ENCODE measurements at places on chromosomes 5 and 9. TPM values are rescaled to one million over a fixed set of nuclear protein-coding genes. Genes with fewer than 3 reads are reported as not detected.

PDZD2 gene
- total RNA-seq, result 2.7 TPM

GRCh38 chr5:43514471-43514815, 505 bp downstream of the C5orf34 start:
- DNase-seq, result no peak

SLC25A2 gene
- not detected for total RNA-seq

DNA sequence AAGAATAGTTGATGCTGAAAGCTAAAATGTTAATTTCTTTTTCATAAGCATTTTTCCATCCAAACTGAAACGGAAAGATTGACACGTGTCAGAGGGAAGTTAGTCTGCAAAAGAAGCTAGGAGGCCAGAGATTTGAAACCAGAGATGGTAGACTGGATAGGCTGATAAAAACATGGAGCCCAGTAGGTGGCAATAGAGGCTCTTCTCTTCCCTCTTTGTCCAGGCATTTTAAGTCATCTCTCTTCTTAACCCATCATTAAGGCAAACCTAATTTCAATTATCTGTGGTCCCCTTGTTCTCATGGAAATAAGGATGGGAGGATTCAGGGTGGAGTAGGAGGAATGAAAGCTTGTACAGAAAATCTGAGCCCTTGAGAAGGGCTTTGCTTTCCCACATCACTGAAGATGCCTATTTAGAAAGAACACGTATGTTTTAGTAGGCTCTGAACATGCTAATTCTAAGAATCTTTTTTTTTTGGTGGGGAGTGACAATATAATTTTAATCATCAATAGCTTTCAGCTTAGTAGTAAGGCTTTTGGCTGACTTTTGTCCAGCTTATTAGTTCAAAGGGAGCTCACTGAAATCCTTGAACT, 66.6 kb downstream of the ZNF474 start:
- DNase-seq, result no peak

KIF24 gene
- 1.9 TPM for total RNA-seq

DNA sequence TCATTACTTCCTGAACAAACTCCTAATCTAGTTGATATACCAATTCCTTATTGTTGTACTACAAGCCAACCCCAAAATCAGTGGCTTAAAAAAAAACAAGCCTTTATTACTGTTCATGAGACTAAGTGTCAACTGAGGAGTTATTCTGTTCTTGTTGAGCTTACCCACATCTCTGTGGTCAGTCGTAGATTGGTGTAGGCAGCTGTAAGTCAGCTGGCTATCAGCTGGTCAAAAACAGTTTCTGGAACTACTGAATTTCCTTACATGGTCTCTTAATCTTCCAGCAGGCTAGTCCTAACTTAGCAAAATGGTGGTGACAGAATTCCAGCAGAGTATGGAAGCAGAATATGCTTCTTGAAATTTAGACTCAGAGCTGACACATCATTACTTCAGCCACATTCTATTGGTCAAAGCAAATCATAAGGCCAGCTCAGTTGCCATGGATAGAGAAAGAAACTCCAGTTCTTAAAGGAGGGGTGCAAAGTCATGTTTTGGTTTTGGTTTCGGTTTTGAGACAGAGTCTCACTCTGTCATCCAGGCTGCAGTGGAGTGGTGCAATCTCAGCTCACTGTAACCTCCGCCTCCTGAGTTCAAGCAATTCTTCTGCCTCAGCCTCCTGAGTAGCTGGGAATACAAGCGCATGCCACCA, 386.1 kb upstream of the MPDZ start:
- DNase-seq, result no peak

DNA sequence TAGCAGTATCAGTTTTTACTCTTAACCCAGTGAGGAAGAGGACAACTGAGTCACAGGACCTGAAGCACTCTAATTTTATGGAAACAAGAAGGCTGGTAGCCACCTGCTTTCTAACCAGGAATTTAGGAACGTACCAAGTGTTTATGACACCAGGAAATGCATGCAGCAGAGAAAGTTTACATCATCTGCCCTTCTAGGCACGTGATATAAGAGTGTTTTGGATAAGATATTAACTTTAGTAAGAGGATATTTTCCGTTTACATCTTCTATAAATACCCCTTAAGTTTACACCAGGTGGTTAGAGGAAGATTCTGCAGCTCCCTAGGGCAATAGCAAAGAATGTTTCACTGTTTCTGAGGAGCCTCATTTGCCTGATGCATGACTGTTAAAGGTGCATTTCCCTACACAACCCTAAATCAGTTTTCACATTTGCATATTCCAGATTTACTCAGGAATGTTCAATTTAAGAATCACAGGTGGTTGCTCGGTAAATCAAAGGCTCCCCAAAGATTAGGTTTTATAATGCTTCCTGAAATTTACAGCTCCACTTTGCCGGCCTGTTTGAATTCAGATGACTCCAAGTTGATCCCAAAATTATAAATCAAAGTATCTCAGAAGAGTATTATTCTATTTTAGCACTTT, 1.8 kb downstream of the TSC1 start:
- DNase-seq, result no peak

SPINK13 gene
- total RNA-seq, result not detected

DNA sequence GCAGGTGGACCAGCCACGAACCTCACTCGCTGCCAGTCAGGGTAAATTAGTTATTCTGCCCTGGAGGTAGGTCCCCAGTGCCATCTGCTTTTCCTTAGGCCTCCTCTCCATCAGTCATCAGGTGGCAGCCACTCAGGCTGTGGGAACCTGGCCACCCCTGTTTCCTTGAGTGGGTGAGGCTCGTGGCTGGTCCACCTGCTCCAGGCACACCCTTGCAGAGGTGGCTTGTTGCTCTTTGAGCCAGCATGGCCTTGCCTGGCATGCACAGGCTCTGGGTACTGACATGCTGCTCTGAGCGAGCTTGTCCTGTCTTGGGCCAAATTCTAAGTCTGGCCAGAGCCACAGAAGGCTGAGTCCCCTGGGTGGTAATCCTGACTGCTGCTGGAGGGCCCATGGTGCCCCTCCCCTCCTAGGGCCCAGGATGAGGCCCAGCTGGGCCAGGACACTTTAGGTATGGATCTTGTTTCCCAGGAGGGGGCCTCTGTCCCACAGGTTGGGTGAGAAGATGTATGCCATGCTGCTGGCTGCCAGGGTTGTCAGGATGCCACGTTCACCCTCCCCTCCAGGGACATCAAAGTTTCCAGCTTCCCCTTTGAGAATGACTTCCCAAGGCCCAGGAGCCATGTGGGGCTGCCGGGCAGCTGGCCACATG, 17.0 kb upstream of the ZNF484 start:
- DNase-seq, result no peak

DNA sequence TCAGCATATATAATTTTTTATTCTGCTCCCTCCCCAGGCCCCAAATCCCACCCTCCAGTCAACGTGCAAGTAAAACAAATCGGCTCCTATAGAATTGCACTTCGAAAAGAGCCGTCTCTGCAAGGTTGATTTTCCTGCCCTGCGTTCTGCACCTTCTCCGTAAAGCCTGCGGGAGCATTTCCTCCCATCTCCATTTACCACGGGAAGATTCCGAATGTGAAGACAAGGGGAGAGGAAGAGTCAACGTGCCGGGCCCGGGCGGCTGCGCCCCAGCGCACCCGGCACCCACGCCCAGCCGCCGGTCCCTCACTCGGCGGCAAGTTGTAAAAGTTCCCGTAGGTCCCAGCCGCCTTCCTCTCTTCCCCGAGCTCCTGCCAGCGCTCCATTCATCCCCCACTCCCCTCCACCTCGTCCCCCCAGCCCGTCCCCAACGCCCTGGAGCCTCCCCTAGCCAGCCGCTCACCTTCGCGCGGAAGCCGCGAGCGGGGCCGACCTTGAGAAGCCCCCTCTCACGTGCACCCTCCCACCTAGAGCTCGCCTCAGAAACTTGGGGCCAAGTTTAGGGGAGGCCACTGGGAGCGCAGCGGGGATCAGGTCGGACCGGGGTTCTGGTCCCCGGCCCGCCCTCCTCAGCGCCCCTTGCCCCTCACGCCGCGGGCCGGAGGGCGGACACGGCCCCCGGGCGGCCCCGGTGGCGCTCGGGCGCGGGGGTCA, 431 bp downstream of the BNC2 start:
- no peak for DNase-seq

- no peak for DNase-seq
Observed at GRCh38 chr9:27440888-27441740, 83.0 kb upstream of the IFNK start.

DNA sequence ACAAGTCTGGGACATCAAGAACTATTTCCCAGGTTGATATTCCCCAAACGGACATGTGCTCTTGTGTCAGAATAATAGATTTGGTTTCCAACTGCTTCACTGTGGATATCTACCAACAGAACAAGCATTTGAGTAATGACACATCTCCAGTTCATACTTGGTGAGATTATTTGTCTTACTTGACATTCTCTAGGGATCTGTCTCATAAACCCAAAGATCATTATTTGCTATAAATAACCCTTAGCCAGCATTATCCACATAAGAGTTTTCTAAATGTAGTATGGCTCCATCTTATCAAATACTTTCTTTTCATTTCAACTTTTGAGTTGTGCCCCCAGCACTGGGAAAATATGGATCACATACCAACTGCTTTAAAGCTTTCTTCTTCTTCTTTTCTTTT, 1063.9 kb upstream of the CDH18 start:
- no peak for DNase-seq

- no peak for DNase-seq
Observed at GRCh38 chr5:78670701-78671269, 22.2 kb upstream of the LHFPL2 start.
